ENCODE measurements at places on chromosomes 16 and 17.

DNA sequence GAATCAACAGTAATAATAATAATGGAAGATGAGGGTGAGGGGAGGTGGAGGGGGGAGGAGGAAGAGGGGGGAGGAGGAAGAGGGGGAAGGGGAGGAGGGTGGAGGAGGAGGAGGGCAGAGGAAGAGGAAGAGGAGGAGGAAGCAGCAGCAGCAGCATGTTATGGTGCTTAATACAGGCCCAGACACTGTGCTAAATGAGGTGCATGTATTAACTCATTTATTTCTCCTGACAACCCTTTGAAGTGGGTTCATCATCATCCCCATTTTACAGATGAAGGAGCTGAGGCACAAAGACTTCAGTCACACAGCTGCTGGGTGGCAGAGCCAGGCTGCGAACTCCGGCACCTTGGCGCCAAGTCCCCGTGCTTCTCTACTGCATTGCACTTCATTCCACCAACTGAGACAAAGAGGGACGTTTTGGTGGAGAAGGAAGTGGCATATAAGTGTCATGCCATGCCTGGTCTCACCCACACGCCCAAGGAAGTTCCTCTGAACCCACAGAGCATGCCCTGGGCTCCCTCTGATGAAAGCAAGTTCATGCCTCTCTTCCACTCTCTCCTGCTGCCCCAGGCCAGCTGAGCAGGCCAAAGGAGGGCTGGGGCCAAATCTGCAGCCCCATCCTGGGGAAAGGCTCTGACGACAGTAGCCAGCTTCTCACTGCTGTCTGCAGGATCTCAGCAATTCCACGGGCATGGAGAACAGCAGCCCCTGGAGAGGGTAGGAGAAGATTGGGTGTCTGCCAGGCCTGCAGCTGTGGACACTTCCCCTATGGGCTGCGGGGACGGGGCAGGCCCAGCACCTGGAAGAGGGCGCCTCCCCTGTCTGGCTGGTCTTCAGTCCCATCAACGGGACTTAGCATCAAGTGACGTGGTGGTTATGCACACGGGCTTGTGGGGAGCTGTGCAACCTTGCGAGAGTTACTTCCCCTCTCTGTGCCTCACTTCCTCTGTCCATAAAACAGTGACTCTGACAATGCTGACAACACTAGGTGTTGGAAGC, 21.8 kb downstream of the XYLT1 start:
- DNase-seq = no peak

DNA sequence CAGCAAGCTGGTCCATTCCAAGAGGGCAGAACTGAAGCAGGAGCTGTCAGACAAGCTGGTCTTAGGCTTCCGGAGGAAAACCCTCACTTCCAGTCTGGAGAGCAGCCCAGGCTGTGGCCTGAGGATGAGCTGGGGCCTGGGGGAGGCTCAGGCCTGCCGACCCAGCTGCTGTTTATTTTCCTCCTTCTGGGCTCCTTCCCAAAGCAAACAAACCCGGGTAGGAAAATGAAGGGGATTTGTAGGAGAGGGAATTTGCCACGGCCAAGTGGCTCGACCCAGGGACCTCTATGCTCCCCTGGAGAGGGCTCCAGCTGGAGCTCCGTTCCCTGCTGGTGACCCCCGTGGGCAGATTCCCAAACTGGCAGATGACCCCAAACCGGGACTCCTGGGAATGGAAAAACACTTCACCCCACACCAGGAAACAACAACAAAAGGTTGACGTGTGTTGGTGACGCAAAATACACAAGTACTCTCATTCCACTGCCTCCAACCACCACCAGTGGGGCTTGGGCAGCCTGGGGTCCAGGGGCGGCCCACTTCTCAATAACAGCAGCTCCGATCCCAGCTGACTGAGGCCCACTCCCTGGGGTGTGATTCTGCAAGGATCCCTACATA, 8.8 kb downstream of the JUP start:
- DNase-seq = peak; percentile 84

- DNase-seq = no peak
Measured at GRCh38 chr16:14310519-14310991, 239.4 kb downstream of the MRTFB start.

DNA sequence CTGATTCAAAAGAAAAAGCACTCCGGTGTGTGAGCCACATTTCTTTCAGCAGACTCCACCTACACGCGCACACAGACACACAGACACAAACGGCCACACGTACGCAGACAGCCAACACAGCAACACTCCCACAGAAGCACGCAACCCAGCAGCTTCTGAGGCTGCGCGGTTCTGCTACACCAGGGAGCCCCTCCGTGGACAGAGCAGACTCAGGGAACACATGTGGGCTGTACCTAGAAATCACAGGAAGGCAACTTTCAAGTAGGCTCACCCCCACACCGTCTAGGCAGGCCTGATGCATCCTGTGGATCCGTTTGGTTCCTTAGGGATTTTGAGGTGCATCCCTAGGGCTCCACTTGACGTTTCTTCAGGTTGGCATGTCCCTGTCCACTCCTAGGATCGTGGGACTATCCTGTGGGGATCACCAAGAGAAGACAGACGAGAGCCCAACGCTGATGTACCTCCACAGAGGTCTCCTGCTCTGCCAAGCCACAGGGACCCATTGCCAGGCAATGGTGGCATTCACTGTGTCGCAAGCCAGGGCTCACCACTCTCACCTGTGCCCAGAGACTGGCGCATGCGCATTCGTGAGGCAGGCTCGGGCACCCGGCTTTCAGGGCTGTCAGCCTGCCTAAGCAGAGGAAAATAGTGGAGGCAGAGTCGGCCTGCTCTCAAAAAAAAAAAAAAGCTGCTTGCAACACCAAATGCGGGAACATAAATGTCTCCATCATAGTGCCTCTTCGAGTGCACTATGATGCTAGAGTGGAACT, 2333.3 kb downstream of the TP53TG3F start:
- no peak for DNase-seq

GRCh38 chr17:78883089-78883532, 19.9 kb downstream of the CEP295NL start:
- peak; percentile 87 for DNase-seq

DNA sequence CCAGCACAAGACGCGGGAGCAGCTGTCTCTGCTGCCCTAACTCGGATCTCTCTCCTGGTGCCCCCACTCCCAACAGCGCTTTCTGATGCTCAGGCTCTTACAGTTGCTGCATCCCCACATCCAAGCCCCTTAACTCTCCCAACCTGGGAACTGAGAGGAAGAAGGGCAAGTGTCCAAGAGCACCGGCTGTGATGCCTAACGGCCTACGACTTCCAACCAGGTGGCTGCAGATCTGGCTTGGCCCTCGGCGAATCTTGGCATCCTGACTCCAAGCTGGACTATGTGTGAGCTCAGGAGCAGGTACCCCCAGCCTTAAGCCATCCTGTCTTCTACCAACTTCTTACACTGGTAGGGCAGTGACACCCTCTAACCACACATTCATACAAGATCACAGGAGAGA, 38.3 kb upstream of the RCVRN start:
- no peak for DNase-seq

- DNase-seq = no peak
Measured at GRCh38 chr16:27234603-27235002, 31.3 kb downstream of the KDM8 start.

- DNase-seq = no peak
Measured at GRCh38 chr16:50093607-50094539, 28.1 kb downstream of the HEATR3 start.

DNA sequence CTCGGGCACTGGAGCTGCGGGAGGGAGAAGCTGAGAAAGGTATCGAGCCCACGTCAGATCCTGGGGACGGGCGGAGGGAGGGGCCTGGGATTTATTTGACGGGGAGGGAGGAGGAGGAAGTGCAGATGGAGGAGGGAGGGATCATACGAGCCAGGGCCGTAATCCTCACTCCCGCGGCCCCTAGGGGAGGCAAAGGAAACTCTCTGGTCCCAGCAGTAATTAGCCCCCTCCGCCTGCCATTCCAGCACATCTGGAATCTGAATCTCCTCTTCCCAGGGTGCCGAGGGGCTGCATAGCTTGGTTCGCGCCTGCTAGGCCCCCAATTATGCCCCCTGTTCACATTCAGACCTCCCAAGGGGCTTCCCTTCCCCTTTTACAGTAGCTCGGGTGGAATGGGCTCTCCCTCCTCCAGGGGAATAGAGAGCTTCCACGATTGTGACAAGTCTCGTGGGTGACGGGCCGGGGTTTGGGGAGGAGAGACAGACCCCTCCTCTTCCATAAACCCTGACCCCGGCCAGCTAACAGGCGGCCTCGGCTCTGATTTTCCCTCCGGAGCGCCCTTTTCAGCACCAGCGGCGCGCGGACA, at the start of gene SEZ6L2:
TSS of gene SEZ6L2 (minus strand) at position 35 of the 586 bp plus-strand sequence. CDS start 531 bp downstream, outside the sequence.
- DNase-seq = peak; percentile 47

DNA sequence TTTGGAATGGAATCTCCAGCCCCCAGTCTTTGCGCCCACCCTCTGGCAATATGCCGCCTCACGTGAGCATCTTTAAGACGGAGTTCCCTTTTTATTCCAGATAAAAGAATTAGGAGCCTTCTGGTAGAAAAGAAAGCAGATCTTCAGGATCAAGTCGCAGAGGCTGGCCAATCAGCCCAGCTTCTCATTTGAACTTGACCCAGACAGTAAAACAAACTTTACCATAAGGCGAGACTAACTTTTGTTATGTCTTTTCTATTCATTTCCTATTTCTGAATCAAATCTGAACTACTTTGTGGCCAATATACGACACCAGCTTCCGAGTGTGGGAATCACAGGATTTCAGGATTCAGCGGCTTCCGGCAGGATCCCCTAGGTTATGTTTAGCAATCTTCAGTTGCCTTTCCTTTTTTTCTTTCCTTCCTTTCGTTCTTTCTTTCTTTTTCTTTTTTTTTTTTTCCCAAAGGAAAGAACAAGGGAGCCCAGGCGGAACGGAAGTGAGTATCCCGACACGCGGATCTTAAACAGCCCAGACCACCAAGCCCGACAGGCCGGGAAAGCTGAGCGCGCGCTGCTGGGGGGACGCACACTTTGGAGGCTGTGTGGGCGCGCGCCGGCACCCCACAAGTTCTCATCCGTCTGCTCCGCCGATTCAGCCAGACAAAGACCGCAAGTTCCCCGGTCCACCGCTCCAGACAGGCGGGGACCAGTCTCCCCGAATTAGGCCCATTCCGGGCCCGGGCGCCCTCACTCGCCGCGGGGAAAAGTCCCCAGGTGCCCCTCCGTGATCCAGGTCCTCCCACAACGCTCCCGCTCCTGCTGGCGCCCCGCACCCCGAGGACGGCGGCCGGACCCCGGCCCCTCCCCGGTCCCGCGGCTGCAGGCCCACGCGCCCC, 633 bp downstream of the TBC1D16 start:
- DNase-seq = no peak

DNA sequence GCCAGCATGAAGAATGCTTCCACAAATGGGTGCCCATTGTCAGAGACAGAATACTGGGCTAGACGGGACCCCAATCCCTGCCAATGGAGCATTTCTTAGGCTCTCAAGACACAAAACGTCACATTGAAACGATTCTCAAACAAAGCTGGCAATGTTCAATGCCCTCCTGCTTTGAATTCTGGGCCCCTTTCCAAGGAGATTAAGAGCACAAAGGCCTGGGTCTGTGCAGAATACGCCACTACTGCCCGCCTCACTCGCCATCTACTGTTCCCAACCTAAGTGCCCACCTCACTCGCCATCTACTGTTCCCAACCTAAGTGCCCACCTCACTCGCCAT, 9.7 kb downstream of the CFAP20 start:
- no peak for DNase-seq

DNA sequence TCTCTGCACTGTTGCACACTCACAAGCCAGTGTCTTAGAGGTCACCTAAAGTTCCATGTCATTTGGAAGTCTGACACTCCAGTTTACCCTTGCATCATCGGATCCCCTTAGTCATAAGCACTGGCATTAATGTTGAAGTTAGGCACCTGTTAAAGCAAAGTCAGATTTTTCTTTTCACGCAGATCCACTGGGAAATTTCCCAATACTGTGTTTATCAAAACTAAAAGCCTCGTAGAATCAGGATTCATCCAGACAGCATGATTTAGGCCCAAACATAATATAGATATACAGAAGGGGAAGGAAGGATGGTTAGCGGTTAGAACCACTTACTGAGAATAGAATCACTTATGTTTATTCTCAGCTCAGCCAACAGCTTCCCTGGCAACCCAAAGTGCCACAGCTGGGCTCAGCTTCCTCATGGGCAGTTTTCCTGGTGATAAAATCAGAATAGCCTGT, 30.1 kb upstream of the HAPSTR1 start:
- no peak for DNase-seq

DNA sequence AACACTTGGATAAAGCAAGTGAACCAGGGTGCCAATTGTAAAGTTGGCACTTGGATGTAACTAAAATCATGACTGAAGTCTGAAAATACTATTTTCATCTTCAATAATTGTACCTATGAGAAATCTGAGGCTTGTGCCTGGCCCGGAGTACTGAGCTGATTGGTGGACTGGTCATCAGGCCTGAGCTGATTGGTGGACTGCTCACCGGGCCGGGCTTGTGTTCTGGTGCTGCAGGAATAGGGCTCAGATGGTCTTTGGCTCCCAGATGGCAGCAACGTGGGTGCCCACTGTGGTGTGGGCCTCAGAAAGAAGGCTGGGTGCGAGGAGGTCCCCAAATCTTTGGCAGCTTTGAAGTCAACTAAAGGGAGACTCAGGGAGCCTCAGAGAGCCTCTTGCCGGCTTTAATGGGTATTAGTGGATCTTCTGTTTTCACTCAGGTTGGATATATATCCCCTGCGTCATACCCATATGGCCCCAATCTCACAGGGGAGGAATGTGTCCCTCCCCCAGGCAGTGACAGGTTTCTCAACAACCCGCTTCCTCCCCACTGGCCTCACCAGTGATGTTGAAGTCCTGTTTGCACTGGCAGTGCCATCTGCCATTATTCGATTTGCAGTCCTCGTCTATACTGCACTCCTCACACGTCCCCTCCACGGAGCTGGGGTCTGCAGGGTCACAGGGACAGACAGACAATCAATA, 4.7 kb downstream of the UMOD start:
- no peak for DNase-seq

DNA sequence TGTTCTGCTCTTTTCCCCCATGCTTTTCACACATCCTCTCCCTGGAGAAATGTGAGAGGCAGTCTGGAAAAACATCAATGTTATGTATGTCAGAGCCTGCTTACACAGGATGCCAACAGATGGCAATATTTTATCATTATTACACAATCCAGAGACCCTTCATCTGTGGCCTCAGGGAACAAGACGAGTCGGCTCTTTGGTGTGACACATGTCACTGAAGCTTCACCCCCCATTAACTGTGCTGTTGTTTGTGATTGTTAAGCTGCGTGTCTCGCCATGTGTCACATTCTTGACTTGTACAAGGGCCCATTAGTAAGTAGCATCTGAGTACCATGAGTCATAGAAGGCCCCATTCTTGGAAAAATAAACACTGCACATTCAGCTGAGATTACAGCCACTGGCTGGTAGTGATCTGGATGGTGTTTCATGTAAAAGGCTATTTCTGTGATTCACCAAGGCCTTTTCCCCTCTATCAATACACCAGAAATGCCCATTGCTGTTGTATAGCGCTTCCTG, 682.1 kb upstream of the SOX9 start:
- peak; percentile 86 for DNase-seq

- no peak for DNase-seq
Measured at GRCh38 chr17:60353773-60354172, 38.2 kb downstream of the USP32 start.
